ENCODE measurements at places on chromosomes 13 and 19. TPM values are rescaled to one million over a fixed set of nuclear protein-coding genes. Genes with fewer than 3 reads are reported as not detected.

- DNase-seq: no peak
- H3K36me3 ChIP-seq: peaks cover 2% of the 10 kb centered on the region
- H3K4me1 ChIP-seq: no peaks in the 10 kb centered on the region
- no peak overlapping the region for H3K4me3 ChIP-seq
- H3K27ac ChIP-seq: no peak overlapping the region
These were observed 82.9 kb downstream of the PDS5B start for GRCh38 chr13:32669030-32669646.

- no peaks in the 10 kb centered on the region for H3K4me1 ChIP-seq
- H3K27me3 ChIP-seq: no peaks in the 10 kb centered on the region
These were observed 6.5 kb downstream of the ZSCAN5B start for GRCh38 chr19:56191115-56191514.

GRCh38 chr19:16096280-16096855 lies 15.3 kb upstream of the RAB8A start:
- no peak overlapping the region for H3K27ac ChIP-seq
- no peaks in the 10 kb centered on the region for H3K4me1 ChIP-seq
- no peaks in the 10 kb centered on the region for H3K27me3 ChIP-seq
- H3K4me3 ChIP-seq: no peak overlapping the region
- peaks cover 63% of the 10 kb centered on the region for H3K36me3 ChIP-seq
- DNase-seq: no peak

Gene UBE2L5
- not detected for polyA plus RNA-seq

GRCh38 chr13:99124046-99124400 lies 76.6 kb upstream of the UBAC2 start:
- no peak overlapping the region for H3K27ac ChIP-seq
- H3K4me3 ChIP-seq: no peak overlapping the region
- no peaks in the 10 kb centered on the region for H3K4me1 ChIP-seq
